Heart left ventricle (tissue), 16 donors: ENCODE measurements at places on chromosomes 16 and 17.

GRCh38 chr16:50235581-50235980 lies 30.8 kb upstream of the ADCY7 start:
- no peak for DNase-seq
- no peak overlapping the region for H3K4me3 ChIP-seq
- H3K36me3 ChIP-seq, result peaks cover 7% of the 10 kb centered on the region

DNA sequence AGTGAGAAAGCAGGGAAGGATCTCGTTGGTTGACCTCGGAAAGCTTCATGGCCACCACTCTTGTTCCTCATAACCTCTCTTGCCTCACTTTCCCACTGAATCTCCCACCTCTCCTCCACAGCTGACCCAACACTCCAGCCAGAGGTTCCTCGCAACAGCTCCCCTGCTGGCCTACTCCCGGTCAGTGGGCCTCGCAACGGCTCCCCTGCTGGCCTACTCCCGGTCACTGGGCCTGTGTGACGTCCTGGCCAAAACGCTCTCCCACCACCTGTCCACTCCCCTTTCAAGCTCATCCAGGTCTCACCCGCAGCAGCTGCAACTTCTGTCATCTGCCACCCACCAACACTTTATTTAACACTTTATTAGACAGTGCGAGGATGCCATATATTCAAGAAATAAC lies 149.1 kb downstream of the VPS53 start:
- peaks cover 5% of the 10 kb centered on the region for H3K36me3 ChIP-seq
- H3K27me3 ChIP-seq, result no peaks in the 10 kb centered on the region
- no peak overlapping the region for H3K27ac ChIP-seq
- no peak for DNase-seq
- H3K4me1 ChIP-seq, result peaks cover 60% of the 10 kb centered on the region

GRCh38 chr16:29848420-29849297 lies 14.4 kb downstream of the CDIPT start:
- DNase-seq, result peak; percentile 85
- no peak overlapping the region for H3K4me3 ChIP-seq
- peaks cover 7% of the 10 kb centered on the region for H3K4me1 ChIP-seq
- no peaks in the 10 kb centered on the region for H3K27me3 ChIP-seq
- H3K36me3 ChIP-seq, result peaks cover 47% of the 10 kb centered on the region

- no peak for DNase-seq
- no peaks in the 10 kb centered on the region for H3K36me3 ChIP-seq
- no peaks in the 10 kb centered on the region for H3K4me1 ChIP-seq
- H3K27ac ChIP-seq, result no peak overlapping the region
Observed at GRCh38 chr16:51556694-51557340, 405.7 kb upstream of the SALL1 start.

- H3K36me3 ChIP-seq, result no peaks in the 10 kb centered on the region
- no peak overlapping the region for H3K4me3 ChIP-seq
- peak overlapping the region; percentile 99 for H3K27ac ChIP-seq
- no peaks in the 10 kb centered on the region for H3K27me3 ChIP-seq
Observed at GRCh38 chr16:67560827-67561342, 1.4 kb upstream of the CTCF start.

DNA sequence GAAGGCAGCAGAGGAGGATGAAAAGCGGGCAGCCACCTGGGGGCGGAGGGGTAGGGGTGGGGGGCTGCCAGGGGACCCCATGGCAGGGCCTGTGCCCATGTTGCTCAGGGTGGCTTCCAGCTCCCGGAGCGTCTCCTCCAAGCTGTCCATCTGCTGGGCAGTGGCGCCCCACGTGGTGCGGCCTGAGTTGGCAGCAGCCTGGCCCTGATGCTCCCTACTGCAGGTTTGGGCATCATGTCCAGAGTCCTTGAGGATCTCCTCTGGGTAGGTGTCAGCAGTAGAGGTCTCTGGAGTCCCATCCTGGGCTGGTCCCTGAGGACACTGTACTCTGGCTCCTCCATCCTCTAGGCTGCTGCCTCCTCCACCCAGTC lies 60.9 kb downstream of the SRCIN1 start:
- H3K36me3 ChIP-seq, result no peaks in the 10 kb centered on the region
- no peak for DNase-seq
- no peaks in the 10 kb centered on the region for H3K27me3 ChIP-seq

- no peak overlapping the region for H3K27ac ChIP-seq
- H3K27me3 ChIP-seq, result no peaks in the 10 kb centered on the region
- DNase-seq, result no peak
- no peaks in the 10 kb centered on the region for H3K36me3 ChIP-seq
- H3K4me1 ChIP-seq, result peaks cover 8% of the 10 kb centered on the region
Observed at GRCh38 chr17:3526971-3527370, 30.6 kb downstream of the TRPV3 start.

DNA sequence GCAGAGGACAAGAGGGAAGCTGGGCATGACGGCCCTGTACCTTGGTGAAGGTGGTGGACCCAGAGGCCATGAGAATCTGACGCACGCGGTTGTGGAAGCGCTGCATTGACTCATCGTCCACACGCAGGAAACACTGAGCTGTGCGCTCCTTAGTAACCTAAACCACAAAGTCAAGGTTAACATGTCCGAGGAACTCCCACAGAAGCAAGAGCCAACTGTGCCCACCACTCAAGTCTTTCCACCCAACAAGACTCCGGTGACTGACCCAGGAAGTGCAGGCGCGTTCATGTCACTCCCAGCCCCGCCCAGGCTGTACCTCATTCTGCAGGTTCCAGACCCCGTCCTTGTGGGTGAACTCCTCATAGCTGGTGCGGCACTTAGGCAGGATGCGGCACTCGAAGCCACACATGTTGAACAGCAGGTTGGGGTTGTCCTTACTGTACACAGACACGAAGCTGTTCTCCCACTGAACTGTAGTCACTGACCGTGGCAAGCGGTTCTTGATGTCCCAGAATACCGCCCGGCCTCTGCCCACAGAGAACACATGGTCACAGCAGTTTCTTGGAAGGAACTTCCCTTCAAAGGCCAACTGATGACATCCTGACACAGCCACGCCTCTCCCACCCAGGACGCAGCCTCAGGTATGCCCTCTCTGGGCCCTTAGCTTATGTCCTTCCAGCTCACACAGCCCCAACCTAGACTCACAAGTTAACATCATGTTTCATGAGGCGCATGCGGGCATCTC lies 11.5 kb downstream of the PRPF8 start:
- no peaks in the 10 kb centered on the region for H3K27me3 ChIP-seq
- peaks cover 3% of the 10 kb centered on the region for H3K4me1 ChIP-seq

DNA sequence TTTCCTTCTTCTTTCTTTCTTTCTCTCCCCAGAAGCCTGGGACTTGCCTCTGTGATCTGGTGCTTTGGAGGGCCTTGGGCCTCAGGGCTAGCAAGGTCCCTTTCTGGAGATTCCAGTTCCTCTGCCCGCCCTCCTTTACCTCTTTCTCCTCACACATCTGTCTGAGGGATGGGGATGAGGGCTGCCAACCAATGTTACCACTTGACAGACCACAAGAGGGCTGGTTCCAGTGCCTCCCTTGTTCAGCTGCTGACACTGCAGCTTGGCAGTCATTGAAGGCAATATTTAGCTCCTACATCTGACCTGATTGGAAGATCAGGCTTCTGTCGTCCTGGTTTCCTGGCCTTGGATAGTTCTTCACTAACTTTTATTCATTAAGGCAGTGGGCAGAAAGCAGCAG lies 3.6 kb upstream of the ZNF652 start:
- H3K27me3 ChIP-seq, result no peaks in the 10 kb centered on the region
- peaks cover 12% of the 10 kb centered on the region for H3K4me1 ChIP-seq
- no peak for DNase-seq
- H3K4me3 ChIP-seq, result no peak overlapping the region
- H3K36me3 ChIP-seq, result no peaks in the 10 kb centered on the region
- no peak overlapping the region for H3K27ac ChIP-seq

GRCh38 chr17:49452201-49452600 lies 37.5 kb upstream of the PHB1 start:
- no peaks in the 10 kb centered on the region for H3K4me1 ChIP-seq
- no peak for DNase-seq
- H3K36me3 ChIP-seq, result no peaks in the 10 kb centered on the region
- H3K27me3 ChIP-seq, result peaks cover 15% of the 10 kb centered on the region
- no peak overlapping the region for H3K27ac ChIP-seq
- no peak overlapping the region for H3K4me3 ChIP-seq

- H3K4me3 ChIP-seq, result peak overlapping the region; percentile 84
- H3K27ac ChIP-seq, result peak overlapping the region; percentile 94
- peaks cover 29% of the 10 kb centered on the region for H3K4me1 ChIP-seq
- no peaks in the 10 kb centered on the region for H3K27me3 ChIP-seq
Observed at GRCh38 chr16:57535680-57536305, 578 bp downstream of the CCDC102A start.

DNA sequence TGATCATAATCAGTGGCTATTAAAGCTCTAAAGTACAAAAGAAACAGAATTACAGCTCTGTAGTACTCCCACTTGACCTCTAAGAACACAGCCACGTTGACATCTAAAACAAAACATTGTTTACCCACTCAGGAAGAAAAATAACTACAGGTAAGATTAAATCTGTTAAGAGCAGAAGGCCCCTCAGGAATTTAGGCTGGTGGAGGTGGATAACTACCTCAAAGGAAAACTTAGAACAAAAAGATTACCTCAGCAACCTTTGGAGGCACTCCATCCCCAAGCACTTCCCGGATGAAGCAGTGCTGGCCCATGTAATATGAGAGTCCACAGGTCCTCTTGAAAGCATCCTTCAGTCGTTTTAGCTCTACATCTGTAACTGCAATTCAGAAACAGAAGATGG lies 46.7 kb downstream of the USP32 start:
- H3K27ac ChIP-seq, result no peak overlapping the region
- no peak for DNase-seq
- H3K36me3 ChIP-seq, result peaks cover 38% of the 10 kb centered on the region
- H3K27me3 ChIP-seq, result no peaks in the 10 kb centered on the region
- no peak overlapping the region for H3K4me3 ChIP-seq
- H3K4me1 ChIP-seq, result no peaks in the 10 kb centered on the region

GRCh38 chr17:40602445-40603443 lies 37.5 kb upstream of the CCR7 start:
- peak overlapping the region; percentile 62 for H3K27ac ChIP-seq
- no peaks in the 10 kb centered on the region for H3K36me3 ChIP-seq
- no peak for DNase-seq
- no peaks in the 10 kb centered on the region for H3K27me3 ChIP-seq

- H3K4me3 ChIP-seq, result no peak overlapping the region
- H3K27me3 ChIP-seq, result no peaks in the 10 kb centered on the region
- H3K4me1 ChIP-seq, result no peaks in the 10 kb centered on the region
- H3K27ac ChIP-seq, result no peak overlapping the region
Observed at GRCh38 chr16:57156351-57156703, 29.5 kb downstream of the PSME3IP1 start.

DNA sequence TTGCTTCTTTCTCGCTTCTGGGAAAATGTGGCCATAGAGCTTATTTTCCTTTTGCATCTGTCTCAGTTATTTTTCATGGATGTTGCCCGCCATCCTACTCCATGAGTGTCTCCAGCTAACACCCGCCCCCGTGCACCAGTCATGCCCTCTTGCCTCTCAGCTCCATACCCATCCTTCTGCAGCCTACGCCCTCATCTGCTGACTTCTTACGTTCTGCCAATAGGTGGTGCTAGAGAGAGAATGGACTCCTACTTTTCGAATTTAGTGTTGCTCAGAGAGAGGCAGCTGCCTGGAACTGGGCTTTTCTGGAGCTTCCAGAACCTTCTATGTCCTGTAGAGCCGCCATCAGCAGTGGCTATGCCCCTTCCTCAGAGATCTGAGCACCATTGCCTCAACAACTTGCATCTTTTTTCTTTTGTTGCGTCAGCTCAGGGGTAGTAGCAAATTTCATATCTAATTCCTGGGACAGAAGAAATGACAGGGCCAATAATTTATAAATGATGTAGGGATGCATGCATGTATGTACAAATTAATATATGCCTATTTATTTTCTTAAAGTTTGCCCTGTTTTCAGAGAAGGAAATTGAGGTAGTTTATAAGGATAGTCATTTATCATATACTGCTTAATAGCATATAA lies 119.7 kb upstream of the MYOCD start:
- H3K27ac ChIP-seq, result no peak overlapping the region
- DNase-seq, result no peak
- H3K4me1 ChIP-seq, result no peaks in the 10 kb centered on the region
- H3K36me3 ChIP-seq, result no peaks in the 10 kb centered on the region
- H3K27me3 ChIP-seq, result no peaks in the 10 kb centered on the region

- peaks cover 13% of the 10 kb centered on the region for H3K27me3 ChIP-seq
- DNase-seq, result no peak
- H3K36me3 ChIP-seq, result no peaks in the 10 kb centered on the region
- H3K4me1 ChIP-seq, result peaks cover 7% of the 10 kb centered on the region
- no peak overlapping the region for H3K27ac ChIP-seq
Observed at GRCh38 chr17:45426561-45426960, 6.1 kb downstream of the ARHGAP27 start.

- H3K36me3 ChIP-seq, result no peaks in the 10 kb centered on the region
- no peak overlapping the region for H3K27ac ChIP-seq
- no peaks in the 10 kb centered on the region for H3K4me1 ChIP-seq
- DNase-seq, result no peak
Observed at GRCh38 chr16:6019490-6019991, 921.9 kb upstream of the EEF2KMT start.

DNA sequence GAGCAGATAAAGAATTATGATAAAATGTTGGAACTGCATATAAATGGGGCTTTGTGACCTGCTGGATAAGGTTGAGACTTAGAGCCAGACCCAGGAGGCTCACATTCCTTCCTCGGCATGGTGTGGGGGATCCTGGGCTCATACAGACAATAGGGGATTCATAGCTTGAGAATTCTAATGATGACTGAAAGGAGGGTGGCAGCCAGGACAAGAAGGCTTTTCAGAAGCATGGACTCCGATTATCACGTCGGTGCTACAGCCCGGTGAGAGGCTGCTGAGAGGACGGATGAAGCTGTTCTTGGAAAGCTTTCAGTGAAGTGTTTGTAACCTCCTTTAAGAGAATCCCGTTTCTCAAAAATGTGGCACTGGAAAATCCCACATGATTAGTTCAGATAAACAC lies 167.2 kb downstream of the ANKFN1 start:
- H3K27ac ChIP-seq, result no peak overlapping the region
- DNase-seq, result no peak
- H3K4me3 ChIP-seq, result no peak overlapping the region

DNA sequence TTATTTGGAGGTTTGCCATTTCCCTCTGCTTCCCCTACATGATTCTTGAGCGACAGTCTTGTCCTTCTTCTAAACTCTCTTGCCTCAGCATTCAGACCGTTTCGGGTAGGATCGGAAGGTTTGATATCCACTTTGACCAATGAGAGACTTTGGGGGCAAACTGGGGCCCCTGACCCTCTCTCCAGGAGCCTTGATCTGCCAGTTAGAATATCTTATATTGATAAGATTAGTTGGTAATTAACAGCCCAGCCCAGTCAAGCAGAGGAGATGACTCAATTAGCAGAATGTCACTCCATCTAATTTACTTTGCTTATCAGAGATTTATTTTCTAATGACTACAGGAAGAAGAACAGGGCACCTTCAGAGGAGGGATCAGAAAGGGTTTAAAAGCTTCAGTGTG lies 532.8 kb downstream of the XYLT1 start:
- H3K36me3 ChIP-seq, result no peaks in the 10 kb centered on the region
- H3K4me1 ChIP-seq, result no peaks in the 10 kb centered on the region
- DNase-seq, result no peak
- no peak overlapping the region for H3K27ac ChIP-seq
- H3K4me3 ChIP-seq, result no peak overlapping the region
